Fibroblast of the conjunctiva (primary cell): ENCODE measurements at places on chromosomes 2 and 18.

GRCh38 chr2:37020887-37021796 lies 54.8 kb upstream of the STRN start:
- DNase-seq: no peak

GRCh38 chr2:150465703-150466569 lies 21.5 kb downstream of the RND3 start:
- DNase-seq: no peak

DNA sequence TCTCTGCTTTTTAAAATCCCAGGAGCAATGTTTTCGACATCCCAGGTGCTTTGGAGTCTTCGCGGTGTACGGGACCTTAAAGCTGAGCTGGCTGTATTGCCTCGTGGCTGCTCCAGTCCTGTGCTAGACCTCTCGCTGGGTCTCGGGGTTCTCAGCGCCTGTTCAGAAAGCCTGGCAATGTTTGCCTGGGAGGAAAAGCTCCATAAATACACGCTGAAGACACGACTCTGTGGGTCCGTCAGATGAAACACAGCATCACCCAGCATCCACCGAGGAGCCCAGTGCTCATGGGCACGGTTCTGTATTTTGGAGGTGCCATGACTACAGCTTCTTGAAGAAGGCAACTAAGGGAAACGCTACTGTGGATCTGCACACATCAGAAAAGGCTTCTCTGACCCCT lies 21.6 kb downstream of the MBP start:
- no peak for DNase-seq

GRCh38 chr18:1078301-1078700 lies 173.6 kb downstream of the ADCYAP1 start:
- DNase-seq: no peak

GRCh38 chr2:157792335-157793052 lies 83.6 kb downstream of the ACVR1 start:
- no peak for DNase-seq

- DNase-seq: no peak
These were observed 11.5 kb downstream of the GEN1 start for GRCh38 chr2:17765398-17765797.
